ENCODE measurements at places on chromosomes 13 and 19.

- DNase-seq: no peak
These were observed 5.2 kb downstream of the PPP1R14A start for GRCh38 chr19:38250821-38251563.

- DNase-seq: no peak
These were observed at the start of gene NLRP7 for GRCh38 chr19:54947381-54947780. Gene NLRP7, minus strand, starts transcription at chr19:54947530.

GRCh38 chr13:106819413-106820180 lies 251.7 kb upstream of the ARGLU1 start:
- no peak for DNase-seq

GRCh38 chr19:18091217-18091608 lies 4.5 kb upstream of the IL12RB1 start:
- DNase-seq: no peak

- no peak for DNase-seq
These were observed 907 bp downstream of the KDELR1 start for GRCh38 chr19:48390188-48391099.

DNA sequence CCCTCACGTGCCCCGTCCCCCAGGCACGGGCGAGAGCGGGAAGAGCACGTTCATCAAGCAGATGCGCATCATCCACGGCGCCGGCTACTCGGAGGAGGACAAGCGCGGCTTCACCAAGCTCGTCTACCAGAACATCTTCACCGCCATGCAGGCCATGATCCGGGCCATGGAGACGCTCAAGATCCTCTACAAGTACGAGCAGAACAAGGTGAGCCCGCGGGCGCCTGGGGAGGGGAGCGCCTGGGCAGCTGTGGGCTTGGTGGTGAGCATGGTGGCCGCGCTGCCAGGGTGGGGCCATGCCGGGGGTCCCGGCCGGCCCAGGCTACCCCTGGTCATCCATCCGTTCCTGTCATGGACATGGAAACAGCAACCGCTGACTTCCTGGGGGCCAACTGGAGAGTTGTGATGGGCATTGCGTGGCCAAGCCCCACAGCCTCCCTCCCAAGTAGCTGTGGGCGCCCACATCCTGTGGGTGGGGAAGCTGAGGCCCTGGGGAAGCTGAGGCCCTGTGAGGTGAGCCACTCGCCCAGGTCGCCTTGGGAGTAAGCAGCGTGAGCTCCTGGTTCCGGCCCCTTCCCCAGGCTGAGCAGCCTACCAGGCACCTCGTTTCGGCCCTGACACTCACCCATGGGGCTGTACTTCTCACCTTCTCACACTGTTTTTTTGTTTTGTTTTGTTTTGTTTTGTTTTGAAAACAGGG lies 16.1 kb downstream of the GNA11 start:
- DNase-seq: no peak

- DNase-seq: no peak
These were observed 58.6 kb downstream of the LIG4 start for GRCh38 chr13:108156749-108157148.

DNA sequence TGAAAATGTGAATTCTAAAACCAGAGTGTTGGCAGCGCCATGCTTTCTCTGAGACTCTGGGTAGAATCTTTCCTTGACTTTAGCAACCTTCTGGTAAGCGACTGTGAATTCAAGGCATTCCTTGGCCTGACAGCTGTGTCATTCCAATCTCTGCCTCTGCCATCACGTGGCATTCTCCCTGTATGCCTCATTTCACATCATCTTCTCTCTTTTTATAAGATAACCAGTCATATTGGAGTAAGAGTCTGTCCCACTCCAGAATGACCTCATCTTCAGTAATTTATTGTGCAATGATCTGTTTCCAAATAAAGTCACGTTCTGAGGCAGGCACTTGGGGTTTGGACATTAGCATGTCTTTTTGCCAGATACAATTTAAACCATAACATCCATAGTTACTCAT lies 103.4 kb upstream of the POSTN start:
- no peak for DNase-seq

Measured in NCI-H2081 treated with DMSO at 0.1 percent for 48 hours (cell line).